Stimulated activated CD4-positive, alpha-beta T cell treated with anti-CD3 and anti-CD28 coated beads, Interleukin-1b, Interleukin-23, amount 100 ng/mL, for 48 hours (primary cell): ENCODE measurements at places on chromosomes 1 and 21.

- DNase-seq = no peak
Measured at GRCh38 chr21:40447016-40447415, 399.9 kb downstream of the DSCAM start.

GRCh38 chr1:21647431-21648351 lies 21.5 kb downstream of the RAP1GAP start:
- peak; percentile 49 for DNase-seq

DNA sequence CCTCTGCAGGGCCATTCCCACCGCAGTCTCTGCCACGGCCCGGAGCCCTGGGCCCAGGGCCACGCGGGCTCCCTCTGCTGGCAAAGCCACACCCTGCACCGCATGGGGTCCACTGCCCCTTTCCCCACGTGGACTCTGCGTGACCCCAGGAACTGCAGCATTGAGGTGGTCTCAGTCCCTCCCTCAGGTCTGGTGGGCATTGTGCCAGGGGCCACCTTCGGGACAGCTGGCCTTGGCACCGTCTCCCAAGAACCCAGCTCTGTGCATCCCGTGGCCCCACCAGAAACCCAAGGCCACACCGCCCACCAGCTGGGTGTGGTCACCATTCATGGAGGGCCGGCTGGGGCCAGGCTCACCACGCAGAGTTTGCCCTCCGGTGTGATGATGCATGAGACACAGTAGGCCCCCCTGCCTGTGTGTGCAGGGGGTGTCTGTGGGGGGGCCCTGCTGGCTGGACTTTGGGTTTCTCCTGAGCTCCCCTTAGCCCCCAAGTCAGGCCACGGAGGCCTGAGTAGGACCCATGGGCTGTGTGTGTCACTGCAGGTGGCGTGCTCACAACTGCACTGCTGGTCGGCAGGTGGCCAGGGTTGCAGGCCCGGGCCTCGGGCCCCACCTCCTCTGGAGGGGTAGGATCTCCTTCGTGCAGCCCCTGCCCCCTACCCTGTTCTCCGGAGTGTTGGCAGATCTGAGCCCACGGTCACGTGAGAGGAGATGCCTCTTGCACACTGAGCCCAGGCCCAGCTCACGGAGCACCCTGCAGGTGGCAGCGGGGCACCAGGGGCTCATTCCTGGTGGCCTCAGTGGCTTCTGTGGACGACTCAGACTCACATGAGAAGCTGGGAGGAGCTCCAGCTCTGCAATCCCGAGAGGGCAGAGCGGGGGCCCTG lies 5.8 kb downstream of the VWA1 start:
- peak; percentile 55 for DNase-seq

GRCh38 chr1:153565529-153566374 lies at the start of gene S100A2:
Gene S100A2, minus strand, starts transcription at chr1:153565844. Its CDS starts 1,967 bp downstream, at chr1:153563877.
- peak; percentile 77 for DNase-seq

DNA sequence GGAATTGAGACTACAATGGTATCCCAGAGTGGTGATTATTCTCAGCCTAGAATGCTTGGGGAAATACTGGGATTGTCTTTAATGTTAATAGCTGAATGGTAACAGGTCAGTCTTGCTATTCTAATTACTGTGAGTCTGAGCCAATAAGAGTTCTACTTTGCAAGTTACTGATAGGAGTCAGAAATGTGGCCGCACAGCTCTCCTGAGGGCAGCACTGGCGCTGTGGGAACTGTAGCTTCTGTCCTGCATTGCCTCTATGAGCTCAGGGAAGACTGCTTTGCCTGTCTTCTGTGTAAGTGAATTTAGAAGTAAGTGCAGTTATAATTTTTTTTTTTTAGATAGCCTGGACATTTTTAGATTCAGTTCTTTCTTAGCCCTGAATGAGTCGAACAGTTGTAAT lies 10.0 kb upstream of the VAMP3 start:
- DNase-seq = no peak

DNA sequence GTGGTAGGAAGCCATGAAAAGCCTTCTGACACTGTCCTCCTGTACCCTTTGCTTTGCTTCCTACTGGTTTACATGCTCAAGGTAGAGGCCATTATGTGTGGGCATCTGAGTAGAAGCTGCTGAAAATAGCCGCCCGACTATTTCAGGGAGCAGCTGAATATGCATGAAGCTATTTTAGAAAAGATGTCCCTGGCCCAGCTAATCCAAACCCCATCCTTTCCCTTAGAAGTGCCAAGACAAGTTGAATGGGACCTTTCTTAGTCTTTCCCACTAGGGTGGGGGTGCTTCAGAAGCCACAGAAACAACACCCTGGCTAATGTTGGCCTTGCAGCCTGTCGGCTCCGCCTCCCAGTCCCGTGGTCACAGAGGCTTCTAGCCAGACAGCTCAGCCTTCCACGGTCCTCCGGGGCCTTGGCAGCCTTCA lies 205.1 kb upstream of the EDN2 start:
- no peak for DNase-seq

DNA sequence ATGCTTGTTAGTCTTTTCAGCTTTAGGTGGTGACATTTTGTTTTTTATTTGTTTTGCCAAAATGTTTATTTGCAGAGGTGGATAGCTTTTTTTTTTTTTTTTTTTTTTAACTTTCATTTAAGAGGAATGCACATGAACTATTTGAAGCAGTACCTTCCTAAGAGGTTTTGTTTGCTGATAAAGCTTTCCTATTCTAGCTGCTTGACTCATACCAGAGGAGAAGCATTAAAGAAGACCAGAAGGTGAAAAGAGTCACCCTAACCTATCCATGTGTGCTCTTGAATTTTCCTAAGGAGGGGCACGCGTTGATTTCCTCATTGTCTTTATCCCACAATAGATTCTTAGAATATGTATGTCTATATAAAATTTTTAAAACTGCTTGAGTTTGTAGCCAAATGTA lies 57.7 kb downstream of the PRDM2 start:
- DNase-seq = no peak

GRCh38 chr1:67489643-67490042 lies 59.4 kb upstream of the SERBP1 start:
- DNase-seq = no peak

DNA sequence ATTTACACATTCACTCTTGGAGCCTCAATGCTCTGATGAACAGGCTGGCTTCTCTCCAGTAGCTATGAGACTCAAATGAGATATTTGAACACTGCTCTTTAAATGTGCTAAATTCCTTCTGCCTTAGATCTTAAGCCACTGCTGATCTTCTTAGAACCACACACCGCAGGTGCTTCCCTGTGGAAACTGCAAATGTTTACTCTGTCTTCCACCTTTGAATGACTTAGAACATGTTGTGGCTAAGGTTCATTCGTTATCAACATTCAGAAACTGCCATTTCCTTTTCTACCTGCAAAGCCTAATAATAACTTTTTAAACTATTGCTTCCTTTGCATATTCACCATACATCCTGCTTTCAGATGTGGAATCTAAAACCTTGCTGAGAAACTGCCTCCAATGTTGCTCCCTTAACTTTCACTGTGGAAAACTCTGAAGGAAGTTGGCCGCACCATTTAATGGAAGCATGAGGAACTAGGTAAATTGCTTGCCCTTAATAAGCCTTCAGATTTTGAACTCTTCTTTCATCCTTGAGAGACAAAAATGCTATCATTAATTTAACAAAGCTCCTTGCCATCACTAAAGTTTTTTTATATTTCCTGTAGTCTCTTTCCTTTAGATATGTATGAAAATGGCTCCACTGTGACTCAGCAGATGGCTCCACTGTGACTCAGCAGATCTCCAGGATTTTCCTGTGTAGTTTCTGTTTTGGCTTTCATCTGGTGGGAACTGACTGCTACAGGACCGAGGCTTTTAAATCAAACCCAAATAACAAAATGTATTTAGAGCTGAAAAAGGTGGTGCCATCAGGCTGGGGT lies 143.8 kb downstream of the TNFSF18 start:
- DNase-seq = no peak

DNA sequence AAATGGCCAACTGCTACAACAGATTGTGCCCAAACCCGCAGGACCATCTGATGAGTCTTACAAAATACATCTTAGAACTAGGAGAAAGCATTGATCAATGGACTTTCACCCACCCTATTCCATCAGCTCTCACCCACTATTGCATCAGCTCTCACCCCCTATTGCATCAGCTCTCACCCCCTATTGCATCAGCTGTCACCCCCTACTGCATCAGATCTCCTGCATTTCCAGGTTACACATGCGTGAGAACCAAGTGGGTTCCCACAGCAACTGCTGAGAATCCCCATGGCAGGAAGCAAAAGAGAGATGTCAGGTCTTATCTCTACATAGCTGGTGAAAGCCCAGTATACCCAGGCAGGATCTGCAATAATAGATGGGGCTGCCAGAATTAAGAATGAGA lies 533.5 kb downstream of the LTN1 start:
- DNase-seq = no peak

GRCh38 chr1:89528382-89528780 lies 3.8 kb downstream of the LRRC8B start:
- no peak for DNase-seq

DNA sequence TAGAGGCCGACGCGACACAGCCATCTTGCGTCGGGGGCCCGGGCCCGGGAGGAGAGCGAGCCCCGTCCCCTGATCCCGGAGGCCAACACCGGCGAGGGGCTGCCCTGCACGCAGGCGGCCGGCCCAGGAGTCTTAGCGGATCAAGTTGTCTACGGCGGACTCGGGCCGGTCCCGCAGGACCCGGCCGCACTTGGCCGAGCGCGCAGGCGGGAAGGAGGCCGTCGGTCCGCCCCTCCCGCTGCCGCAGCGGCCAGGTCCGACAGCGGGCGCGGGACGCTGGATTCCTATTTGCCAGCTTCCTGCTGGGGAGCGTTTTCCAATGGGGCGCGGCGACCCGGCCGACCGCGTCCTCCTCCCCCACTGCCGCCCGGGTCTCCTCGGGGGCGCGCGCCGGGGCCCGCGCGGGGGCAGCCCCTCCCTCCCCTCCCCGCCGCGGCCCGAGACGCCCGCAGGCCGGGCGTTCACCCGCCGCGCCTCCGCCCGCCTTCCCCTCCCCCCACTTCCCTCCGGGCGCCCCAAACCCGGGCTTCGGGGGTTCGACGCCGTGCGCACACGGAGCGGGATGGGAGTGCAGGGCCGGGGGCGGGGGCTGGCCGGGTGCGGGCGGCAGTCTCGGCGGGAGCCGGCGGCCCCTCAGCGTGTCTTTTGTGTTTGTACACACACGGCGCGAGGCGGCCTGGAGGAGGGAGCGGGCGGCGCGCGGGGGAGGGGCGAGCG lies 517 bp upstream of the H3-3A start:
- peak; percentile 33 for DNase-seq

DNA sequence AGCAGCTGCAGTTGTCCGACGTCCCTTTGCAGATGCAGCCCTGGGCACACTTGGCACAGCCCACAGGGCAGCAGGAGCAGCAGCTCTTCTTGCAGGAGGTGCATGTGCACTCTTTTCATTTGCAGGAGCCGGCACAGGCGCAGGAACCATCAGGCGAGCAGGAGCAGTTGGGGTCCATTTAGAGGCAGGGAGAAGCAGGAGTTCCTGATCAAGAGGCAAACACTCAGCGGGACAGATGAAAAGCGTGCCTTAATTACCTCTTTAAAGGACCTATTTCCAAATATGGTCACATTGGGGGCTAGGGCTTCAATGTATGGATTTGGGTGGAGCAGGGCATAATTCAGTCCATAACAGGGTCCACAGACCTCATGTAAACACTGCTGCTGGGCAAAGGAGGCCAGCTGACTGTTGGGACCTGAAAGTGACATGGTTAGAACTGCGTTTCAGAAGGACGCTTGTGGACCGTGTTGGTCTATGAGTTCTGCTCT lies 4.3 kb upstream of the CPLANE2 start:
- no peak for DNase-seq

DNA sequence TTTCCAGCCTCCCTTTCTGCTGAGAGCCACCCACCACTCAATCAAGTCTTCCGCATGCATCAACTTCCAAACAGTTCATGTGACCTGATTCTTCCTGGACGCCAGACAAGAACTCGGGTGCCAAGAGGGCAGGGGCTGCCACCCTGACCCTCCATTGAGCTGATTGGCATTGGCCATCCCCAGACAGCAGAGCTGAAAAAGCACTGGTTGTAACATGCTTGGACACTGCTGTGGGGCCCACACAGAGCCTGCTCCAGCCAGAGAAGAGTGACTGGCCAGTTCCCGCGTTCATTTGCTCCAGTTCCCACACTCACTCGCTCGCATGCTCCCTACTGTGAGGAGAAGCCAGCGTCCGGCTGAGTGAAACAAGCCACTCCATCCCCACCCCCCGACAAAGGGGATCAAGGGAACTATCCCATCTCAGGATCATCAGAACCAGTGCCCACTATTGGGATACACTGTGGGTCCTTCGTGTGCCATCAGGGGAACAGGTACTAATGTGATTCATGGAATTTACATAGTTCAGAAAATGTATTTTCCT lies 420.3 kb downstream of the NPHP4 start:
- DNase-seq = no peak

DNA sequence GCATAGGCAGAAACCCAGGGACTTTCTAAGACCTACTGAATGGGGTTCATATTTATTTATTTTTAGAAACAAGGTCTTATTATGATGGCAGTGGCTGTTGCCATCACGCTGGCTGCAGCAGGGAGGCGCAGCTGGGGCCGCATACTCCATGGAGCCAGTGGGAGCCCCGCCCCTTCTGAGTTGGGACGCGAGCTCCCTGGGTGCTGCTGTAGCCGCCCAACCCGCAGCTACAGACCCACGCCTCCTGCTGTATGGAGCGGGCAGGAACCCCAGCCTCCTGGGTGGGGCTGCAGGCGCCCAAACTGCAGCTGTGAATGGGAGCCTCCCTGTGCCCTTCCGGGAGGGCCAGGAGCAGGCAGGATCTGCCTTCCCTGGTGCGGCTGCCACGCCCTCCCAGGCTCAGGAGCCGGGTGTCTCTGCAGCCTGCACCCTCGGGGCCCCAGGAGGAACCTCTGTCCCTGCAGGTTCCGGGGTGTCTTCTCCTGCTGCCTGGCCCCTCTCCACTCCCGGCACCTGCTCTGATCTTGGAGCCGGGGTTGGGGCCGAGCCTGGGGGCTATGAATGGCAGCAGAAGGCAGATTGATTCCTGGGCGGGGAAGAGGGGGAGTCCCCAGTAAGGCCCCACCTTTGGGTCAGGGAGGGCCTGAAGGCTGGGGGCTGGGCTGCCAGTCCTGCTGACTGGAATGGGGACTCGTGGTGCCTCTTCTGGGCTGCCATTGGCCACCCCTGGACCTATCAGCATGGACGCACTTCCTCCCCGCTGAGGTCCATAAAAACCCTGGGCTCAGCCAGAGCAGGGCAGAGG lies 66.5 kb upstream of the LRRN2 start:
- no peak for DNase-seq

DNA sequence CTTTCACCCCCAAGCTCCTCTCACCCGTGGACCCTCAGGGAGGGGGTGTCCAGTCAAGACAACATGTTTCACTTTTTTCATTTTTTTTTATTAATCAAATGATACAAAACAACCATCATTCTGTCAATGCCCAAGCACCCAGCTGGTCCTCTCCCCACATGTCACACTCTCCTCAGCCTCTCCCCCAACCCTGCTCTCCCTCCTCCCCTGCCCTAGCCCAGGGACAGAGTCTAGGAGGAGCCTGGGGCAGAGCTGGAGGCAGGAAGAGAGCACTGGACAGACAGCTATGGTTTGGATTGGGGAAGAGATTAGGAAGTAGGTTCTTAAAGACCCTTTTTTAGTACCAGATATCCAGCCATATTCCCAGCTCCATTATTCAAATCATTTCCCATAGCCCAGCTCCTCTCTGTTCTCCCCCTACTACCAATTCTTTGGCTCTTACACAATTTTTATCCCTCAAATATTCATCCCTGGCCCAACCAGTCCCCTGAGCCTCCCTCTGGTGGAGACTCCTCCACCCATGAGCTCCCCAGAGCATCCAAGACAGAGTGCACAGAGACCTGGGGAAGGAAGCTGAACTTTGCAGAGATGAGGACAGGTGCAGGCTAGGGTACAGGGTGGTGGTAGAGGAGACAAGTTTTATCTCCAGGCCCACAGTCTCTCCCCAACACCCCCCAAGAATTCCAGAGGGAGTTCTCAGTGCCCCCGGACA lies 1.4 kb upstream of the S100A16 start:
- no peak for DNase-seq
